ENCODE measurements at places on chromosomes 5 and 9. TPM values are rescaled to one million over a fixed set of nuclear protein-coding genes. Genes with fewer than 3 reads are reported as not detected.

DNA sequence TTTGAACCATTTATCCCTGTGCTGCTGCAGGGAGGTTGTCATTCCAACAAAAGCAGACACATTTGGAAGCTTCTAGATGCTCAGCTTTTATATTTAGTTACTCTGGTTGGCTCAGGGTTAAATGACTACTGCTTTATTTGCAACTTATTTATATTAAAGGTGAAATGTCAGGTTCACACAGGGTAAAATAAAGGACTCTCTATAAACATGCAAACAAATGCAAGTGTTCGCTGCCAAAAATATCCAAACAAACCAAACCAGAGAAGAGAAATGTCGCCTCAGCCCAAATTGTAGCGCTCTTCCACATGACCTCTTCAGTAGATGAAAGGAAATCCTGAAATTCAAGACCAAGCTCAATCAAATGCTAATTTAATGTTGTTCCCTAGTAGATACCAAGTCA is 57.0 kb upstream of the LIFR start:
- no peak for DNase-seq

- DNase-seq = no peak
Observed at GRCh38 chr9:103319979-103320378, 324.8 kb downstream of the CYLC2 start.

The SIT1 gene
- total RNA-seq = not detected

DNA sequence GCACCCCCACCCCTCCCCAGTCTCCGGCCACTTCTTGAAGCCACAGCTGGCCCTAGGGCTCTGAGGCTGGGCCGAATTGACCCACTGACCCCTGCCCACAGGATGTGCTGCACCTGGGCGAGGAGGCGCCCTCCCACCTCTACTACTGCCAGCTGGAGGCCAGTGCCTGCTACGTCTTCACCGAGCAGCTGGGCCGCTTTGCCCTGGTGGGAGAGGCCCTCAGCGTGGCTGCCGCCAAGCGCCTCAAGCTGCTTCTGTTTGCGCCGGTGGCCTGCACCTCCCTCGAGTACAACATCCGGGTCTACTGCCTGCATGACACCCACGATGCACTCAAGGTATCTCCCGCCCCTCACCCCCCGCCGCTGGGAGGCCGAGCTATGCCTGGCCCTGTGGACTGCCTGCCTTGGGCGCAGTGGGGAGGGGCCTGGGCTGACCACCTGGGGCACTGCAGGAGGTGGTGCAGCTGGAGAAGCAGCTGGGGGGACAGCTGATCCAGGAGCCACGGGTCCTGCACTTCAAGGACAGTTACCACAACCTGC is 21.3 kb downstream of the HK3 start:
- no peak for DNase-seq

DNA sequence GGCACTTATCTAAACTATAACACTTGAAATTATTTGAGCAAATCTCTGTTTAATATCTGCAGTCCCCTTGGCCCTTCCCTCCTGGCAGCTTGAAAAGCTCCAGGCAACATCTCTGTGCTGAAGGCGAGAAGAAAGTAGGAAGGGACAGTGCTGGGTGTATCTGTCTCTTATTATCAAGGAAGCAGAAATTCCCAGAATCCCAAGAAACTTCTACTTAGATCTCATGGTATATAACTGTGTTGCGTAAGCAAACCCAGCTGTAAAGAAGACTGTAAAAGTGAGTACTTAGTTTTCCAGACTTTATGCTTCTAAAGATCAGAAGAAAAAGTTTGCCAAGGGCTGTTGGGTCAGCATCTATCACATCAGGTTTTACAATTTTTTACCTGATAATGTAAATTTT is 1869.8 kb downstream of the MAT2B start:
- DNase-seq = no peak

DNA sequence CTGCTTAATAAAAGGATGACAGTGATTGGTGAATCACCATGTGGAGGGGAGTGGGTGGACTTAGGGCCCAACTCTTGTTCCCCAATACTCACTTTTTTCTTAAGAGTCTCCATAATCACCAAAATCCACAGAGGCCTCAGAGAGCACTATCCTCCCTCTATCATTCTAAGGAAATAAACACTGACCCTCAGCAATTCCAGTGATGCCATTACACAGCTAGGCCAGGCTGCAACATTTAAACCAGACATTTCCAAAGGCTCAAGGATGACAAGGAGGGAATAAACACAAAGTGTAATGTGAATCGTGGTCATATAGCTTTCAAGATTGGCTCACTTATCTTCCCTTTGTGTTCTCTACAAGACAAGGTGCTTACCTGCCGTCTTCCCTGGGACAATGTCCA is 2.4 kb upstream of the ARSI start:
- DNase-seq = no peak

The TXNDC8 gene
- not detected for total RNA-seq

The LHX3 gene
- not detected for total RNA-seq

The LIX1 gene
- 0.31 TPM for total RNA-seq

DNA sequence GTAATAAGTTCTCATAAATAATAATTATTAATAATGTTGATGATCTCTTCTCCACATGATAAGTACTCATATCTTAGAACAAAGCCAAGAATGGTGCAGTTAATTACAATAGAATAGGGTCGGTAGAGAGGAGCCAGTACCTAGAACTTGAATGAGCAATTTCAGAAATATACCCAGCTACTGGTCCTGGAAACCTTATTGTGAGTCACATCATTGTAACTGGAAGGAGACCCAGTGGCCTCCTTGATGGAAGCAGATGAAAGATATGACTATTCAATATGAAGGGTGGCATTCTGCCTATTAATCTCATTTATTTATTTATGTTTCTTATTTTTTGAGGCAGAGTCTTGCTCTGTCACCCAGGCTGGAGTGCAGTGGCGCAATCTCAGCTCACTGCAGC is 37.7 kb upstream of the SHOC1 start:
- DNase-seq = no peak

The HMMR gene
- 13.3 TPM for total RNA-seq

- no peak for DNase-seq
Observed at GRCh38 chr9:34382879-34383278, 6.2 kb upstream of the MYORG start.

DNA sequence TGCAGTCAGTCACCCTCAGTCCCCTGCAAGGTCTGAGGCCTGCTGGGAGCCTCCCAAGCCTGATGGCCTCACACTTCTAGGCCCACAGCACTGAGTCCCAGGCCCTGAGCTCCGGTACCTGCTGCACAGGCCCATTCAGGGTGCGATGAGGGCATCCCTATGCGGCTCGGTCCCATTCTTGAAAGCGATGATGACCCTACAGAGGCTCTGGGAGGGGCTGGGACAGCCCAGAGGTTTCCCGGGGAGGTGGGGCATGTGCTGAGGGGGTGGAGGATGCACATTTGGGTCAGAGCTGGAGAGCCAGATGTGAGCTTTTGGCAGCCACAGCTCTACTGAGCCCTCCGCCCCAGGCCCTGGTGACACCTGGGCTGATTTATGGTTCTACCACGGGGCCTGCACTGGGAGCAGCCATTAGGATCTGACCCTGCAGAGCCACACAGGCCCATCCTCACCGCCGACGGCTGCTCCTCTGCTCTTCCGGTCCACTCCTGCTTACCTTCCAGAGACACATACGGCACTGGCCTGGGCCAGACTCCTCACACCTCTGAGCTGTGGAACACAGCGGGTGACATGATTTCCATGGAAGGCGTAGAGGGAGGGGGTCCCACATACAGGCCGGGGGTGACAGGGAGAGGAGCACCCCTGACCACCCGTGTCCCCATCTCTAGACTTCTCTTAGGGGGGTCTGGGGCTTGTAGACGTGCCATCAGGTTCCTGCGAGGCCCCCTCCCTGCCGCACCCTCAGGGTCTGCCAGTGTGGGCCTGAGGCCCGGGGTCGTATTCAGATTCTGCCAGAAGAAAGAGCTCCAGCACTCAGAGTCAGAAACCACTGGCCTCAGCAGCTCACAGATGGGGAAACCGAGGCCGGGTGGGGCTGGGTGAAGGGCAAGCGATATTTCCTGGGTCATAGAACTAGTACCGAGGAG is 53.4 kb downstream of the COL23A1 start:
- DNase-seq = no peak

- no peak for DNase-seq
Observed at GRCh38 chr9:110087605-110088004, 120.4 kb downstream of the C9orf152 start.

- DNase-seq = no peak
Observed at GRCh38 chr5:158599157-158599556, 500.6 kb downstream of the EBF1 start.

GRCh38 chr5:36694351-36694750 is 87.9 kb downstream of the SLC1A3 start:
- DNase-seq = no peak

The SEMA6A gene
- 105 TPM for total RNA-seq

DNA sequence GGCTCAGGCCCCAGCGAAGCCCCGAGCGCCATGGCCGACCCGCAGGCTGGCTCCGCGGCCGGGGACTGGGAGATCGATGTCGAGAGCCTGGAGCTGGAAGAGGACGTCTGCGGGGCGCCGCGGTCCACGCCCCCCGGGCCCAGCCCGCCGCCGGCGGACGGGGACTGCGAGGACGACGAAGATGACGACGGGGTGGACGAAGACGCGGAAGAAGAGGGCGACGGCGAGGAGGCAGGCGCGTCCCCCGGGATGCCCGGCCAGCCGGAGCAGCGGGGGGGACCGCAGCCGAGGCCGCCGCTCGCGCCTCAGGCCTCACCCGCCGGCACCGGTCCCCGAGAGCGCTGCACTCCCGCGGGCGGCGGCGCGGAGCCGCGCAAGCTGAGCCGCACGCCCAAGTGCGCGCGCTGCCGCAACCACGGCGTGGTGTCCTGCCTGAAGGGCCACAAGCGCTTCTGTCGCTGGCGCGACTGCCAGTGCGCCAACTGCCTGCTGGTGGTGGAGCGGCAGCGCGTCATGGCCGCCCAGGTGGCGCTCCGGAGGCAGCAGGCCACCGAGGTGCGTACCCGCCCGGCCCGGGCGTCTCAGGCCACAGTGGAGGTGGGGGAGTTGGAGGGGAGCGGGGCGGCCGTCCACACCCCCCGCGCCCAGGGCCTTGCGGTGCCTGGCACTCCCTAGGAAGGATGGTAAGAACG is 1.6 kb downstream of the DMRT2 start:
- DNase-seq = peak; percentile 71

GRCh38 chr5:89604342-89604741 is 721.4 kb upstream of the MEF2C start:
- no peak for DNase-seq

DNA sequence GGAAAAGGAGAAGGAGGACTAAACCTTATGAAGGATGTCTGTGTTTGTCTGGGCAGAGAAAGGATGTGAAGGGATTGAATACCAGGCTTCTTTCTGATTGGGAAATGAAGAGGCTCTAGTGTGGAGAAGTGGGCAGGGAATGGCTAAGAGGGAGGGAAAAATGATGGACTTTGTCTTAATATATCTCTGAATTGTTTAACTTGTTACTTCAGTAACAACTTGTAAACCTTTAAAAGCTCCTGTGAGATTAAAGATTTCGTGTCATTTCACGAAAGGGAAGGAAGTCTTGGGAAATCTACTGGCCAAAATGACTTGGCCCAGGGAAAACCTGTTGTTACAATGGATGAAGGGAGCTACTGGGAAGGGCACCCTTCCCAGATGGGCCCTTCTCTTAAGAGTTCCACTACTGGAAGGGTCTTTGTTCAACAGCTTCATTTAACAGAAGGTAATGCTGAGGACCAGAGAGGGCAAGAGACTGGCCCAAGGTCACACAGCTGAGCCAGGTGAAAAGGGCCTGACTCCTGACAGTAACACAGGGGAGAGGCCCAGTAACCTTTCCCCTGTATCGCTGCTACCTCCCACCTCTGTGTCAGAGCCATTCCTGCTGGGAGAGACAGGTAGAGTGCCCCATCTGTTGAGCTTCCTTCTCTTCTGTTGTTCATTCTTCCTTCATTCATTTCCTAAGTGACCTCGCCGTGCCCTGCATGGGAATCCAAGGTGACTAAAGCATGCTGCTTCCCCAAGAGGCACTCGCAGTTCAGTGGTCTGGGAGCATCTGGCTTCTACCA is 5.1 kb upstream of the TCOF1 start:
- DNase-seq = no peak

- DNase-seq = no peak
Observed at GRCh38 chr9:136507221-136507991, 24.6 kb upstream of the SEC16A start.

The PTTG1 gene
- total RNA-seq = 50.0 TPM

The RNF180 gene
- 10.9 TPM for total RNA-seq

DNA sequence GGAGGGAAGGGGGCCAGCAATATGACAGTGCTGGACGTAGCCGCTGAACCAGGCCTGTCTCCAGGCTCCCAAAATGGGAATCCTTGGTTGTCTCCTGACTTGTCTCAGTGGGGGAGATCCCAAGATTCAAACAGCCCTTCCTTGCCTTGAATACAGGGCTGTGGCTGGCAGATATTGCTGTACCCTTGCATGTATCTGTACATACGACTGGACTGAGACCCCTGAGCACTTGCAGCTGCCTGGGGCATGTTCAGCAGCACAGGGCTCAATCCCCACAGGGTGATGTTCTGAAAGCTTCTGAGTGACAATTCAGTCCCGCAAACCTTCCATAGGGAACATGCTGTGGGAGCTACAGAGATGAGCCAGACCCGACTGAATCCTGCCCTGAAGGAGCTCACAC is 13.3 kb downstream of the OR13J1 start:
- peak; percentile 2 for DNase-seq

DNA sequence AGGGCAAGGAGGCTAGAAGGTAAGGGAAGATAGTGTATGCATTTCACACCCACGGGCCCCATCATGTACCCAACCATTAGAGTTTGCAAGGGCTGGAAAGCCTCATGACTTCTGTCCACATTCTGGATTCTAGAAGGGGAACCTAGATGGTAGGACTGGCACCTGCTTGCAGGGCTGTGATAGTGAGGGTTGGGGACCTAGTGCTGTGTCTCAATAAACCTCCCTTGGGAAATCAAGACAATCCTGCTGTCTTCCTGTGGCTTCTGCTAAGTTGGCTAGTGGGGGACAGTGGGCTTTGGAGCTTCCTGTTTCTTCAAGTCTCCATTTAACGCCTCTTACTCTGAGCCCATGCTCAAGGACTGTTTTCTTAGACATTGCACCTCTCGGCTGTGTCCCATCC is 43.6 kb upstream of the SYNPO start:
- no peak for DNase-seq

- DNase-seq = no peak
Observed at GRCh38 chr5:37665889-37666288, 174.0 kb downstream of the GDNF start.
